NCI-H510A (cell line): ENCODE measurements at places on chromosomes 11 and 22.

GRCh38 chr11:61756452-61757212 lies 4.2 kb downstream of the MYRF start:
- DNase-seq, result no peak

DNA sequence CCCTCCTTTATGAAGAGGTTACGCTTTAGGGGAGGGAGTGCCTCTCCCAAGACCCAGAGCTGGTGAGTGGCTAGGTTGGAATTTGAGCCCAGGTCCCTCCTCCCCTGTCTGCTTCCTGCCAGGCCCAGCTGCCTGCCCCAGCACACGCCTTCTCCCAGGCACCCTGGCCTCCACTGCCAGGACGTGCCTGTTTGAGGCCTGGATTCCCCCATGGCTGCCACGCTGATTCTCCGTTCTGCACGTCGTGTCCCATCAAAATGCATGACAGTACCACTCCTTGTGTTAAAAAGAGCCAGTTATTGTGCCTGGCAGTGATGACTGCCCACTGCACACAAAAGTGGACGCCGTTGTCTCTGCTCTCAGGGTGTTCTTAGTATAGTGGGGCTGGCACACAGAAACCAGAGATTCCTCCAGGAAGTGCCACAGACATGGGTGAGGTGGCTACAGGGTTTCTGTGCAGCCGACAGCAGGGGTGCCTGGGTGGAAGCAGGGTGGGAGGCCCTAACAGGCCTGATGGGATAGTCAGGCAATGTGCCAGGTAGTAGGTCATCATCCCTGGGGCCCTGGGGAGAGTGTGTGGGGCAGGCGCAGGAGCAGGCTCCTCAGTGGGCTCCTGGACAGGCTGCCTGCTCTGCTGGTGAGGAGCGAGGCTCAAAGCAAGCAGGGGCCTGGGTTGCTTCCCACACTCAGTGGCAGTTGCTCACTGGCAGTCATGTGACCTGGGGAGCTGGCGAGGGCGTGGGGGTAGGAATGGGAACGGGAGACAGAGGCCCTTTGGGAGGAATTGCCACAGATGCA lies 24.2 kb downstream of the MED15 start:
- DNase-seq, result peak; percentile 49

- DNase-seq, result no peak
These were observed 3.6 kb upstream of the SLCO2B1 start for GRCh38 chr11:75147191-75147874.

GRCh38 chr11:70574725-70575347 lies 176.5 kb downstream of the CTTN start:
- no peak for DNase-seq

GRCh38 chr11:13105237-13105844 lies 96.2 kb downstream of the RASSF10 start:
- DNase-seq, result peak; percentile 14

DNA sequence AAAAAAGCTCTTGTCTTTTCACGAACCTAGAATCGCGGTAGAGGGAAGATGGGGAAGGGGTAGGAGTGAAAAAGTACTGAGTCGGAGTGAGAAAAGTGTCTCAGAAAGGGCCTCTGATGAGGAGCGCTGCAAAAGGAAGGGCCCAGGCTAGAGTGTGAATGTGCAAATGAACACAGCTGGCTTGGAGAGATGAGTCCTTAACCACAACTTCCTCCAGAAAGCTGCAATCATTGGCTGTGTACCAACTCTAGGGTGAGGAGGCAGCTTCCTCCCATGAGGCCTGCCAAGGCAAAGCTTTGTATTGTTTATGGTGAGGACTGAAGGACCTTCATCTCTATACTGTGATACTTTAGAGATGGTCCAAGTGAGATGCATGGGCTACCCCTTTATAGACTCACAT lies 566.9 kb upstream of the ANO5 start:
- no peak for DNase-seq

GRCh38 chr11:26158251-26158650 lies 173.7 kb upstream of the ANO3 start:
- no peak for DNase-seq

DNA sequence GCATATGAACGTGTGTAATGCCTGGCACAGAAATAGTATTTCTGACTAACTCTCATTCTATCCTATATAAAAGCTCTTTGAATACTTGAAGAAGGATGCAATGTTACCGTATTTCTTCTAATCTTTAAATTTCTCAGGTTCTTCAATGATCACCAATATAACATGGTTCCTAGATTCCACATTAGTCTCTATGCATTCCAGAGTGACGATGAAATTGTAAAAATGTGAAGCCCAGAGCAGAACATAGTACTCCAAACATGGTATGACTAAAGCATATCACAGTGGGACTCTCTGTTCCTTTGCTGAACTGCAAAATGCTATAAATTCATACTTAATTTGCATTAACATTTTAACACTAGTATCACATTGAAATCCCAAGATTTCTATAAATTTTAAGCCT lies 877.6 kb upstream of the CHORDC1 start:
- DNase-seq, result no peak

DNA sequence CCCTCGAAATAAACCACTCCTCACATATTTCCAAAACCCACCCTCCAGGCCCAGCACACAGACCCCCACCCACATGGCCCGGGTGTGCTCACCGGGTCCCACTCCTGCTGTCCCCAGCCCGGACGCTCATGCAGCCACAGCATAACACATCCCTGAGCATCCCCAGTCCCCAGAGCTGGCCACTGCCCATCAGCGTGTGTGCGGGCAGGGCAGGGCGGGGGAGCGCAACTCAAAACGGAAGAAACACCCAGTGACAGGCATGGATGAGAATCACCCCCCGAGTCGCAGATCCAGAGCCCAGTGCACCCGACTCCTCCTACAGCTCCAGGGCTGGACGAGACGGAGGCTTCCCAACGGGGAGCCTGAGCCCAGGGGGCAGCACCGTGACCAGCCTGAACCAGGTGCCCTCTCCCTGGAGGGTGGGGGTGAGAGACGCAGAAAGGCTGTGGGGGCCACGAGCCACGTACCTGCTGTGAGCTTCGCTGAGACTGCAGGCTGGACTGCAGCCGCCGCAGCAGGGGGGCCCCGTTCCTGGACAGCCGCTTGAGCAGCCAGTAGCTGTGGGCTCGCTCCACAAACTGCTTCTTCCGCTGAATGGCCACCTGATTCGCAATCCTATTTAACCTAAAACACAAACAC lies 23.8 kb downstream of the BRD1 start:
- no peak for DNase-seq

GRCh38 chr11:20249378-20249777 lies 89.1 kb upstream of the DBX1 start:
- no peak for DNase-seq

DNA sequence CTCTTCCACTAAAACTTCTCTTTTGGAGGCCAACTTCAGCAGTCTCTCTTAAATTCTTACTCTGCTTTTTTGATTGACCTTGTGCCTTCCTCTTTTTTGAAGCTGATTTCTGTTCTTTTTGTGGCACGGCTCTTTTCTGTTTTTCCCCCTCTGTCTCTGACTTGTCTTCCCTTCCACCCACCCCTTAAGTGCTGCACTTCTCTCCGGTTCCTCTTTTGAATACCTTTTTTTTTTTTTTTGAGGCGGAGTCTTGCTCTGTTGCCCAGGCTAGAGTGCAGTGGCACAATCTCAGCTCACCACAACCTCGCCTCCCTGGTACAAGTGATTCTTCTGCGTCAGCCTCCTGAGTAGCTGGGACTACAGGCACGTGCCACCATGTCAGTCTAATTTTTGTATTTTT lies 211.9 kb downstream of the BLID start:
- DNase-seq, result no peak

DNA sequence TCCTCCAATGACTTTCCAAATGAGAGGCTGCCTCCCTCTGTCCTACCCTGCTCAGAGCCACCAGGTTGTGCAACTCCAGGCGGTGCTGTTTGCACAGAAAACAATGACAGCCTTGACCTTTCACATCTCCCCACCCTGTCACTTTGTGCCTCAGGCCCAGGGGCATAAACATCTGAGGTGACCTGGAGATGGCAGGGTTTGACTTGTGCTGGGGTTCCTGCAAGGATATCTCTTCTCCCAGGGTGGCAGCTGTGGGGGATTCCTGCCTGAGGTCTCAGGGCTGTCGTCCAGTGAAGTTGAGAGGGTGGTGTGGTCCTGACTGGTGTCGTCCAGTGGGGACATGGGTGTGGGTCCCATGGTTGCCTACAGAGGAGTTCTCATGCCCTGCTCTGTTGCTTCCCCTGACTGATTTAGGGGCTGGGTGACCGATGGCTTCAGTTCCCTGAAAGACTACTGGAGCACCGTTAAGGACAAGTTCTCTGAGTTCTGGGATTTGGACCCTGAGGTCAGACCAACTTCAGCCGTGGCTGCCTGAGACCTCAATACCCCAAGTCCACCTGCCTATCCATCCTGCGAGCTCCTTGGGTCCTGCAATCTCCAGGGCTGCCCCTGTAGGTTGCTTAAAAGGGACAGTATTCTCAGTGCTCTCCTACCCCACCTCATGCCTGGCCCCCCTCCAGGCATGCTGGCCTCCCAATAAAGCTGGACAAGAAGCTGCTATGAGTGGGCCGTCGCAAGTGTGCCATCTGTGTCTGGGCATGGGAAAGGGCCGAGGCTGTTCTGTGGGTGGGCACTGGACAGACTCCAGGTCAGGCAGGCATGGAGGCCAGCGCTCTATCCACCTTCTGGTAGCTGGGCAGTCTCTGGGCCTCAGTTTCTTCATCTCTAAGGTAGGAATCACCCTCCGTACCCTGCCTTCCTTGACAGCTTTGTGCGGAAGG lies 2.9 kb downstream of the APOC3 start:
- no peak for DNase-seq

DNA sequence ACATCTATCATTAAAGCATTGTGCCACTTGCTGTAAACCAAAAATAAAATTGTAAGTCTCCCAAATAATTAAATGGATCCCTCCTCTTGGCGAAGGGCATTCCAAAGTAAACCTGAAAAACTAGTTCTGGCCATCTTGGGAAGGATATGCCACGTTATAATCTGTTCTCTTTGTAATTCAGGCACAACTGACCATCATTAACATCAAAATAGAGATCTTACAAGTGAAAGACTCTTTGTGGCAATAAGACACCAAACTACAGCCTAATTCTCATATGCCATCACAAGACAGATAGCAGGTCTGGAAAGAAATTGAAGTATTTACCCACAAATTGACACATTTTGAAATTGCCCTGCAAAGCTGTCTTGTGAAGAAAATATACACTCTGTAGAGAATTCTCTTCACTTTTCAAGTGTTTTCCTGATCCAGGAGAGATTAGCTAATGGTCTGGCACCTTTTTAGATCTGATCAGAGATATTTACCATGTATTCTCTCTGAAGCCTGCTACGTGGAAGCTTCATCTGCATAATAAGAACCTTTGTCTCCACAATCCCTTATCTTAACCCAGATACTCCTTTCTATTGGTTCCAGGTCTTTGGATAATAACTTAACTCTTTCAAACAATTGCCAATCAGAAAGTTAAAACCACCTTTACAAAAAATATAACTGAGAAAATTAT lies 630.4 kb upstream of the CCDC179 start:
- no peak for DNase-seq
